ENCODE measurements at places on chromosomes 2 and 18.

- H3K27ac ChIP-seq, result no peak overlapping the region
- H3K4me1 ChIP-seq, result no peaks in the 10 kb centered on the region
- no peak overlapping the region for H3K4me3 ChIP-seq
- DNase-seq, result no peak
- no peaks in the 10 kb centered on the region for H3K27me3 ChIP-seq
Measured at GRCh38 chr18:23929362-23929930, 85.1 kb upstream of the TTC39C start.

- peak overlapping the region; percentile 97 for H3K4me3 ChIP-seq
- peaks cover 9% of the 10 kb centered on the region for H3K4me1 ChIP-seq
- peak overlapping the region; percentile 99 for H3K27ac ChIP-seq
- DNase-seq, result peak; percentile 82
Measured at GRCh38 chr2:202377207-202377761, 1.2 kb downstream of the BMPR2 start.

DNA sequence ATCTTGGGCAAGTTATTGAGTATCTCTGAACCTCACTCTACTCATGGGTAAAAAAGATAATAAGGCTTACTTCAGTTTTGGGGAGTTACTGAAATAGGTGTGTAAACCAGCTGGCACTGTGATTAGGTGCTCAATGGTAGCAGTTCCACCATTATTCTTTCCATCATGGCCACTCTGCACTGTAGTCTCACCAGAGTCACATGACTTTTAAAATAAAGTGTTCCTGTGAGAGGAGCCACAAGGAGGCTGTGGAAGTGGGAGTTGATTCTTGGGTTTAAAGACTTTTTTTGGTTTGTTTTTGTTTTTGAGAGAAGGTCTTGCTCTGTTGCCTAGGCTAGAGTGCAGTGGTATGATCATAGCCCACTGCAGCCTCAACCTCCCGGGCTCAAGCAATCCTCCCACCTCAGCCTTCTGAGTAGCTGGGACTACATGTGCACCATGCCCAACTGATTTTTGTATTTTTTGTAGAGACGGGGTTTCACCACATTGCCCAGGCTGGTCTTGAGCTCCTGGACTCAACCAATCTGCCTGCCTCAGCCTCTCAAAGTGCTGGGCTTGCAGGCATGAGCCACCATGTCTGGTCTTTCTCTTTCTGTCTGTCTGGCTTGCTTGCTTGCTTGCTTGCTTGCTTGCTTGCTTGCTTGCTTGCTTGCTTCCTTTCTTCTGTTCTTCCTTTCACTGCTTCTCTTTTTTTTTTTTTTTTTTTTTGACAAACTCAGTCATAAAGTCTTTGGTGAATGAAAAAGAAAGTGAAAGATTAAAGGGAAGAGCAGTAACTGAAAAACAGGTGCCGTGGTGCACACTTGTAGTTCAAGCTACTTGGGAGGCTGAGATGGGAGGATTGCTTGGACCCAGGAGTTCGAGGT is 21.2 kb upstream of the ACVR1 start:
- no peaks in the 10 kb centered on the region for H3K27me3 ChIP-seq
- H3K4me3 ChIP-seq, result no peak overlapping the region
- H3K27ac ChIP-seq, result no peak overlapping the region
- DNase-seq, result no peak

- no peak overlapping the region for H3K27ac ChIP-seq
- H3K4me3 ChIP-seq, result no peak overlapping the region
- no peaks in the 10 kb centered on the region for H3K36me3 ChIP-seq
- DNase-seq, result no peak
Measured at GRCh38 chr2:120464448-120464931, 118.6 kb downstream of the INHBB start.

DNA sequence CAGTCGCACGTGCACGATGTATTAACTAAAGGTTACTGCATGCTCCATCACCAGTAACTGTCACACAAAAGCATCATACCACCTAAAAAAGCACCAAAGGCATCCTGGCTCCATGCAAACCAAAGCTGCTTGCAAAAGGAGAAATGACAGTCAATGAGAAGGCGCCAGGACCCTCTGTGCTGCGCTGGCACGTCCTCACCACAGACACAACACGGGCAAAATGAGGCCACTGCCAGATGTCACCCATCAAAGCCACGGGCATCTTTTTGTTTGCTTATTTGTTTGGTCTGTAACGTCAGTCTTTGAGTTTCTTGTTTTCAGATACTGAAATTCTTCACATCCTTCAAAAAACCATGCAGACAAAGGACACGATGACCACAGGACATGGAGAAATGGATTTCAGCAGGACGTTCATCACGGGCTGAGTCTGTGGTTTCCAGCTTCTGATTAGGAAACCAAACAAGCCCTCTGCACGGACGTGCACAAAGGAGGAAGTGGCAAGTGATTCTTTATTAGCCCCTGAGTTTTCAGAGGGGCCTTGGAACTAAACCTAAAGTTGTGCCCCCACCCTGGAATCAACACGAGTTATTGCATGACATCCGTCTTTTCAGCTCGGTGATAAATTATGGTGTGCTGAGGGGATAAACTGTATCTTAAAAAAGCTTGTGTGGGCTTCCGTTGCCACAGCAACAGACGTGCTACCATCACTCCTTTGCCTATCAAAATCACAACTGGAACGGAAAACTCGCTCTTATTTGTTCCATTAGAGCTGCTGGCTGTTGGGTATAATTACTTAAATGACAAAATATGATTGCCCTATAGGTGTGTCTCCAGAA is 181.8 kb downstream of the EIPR1 start:
- peaks cover 17% of the 10 kb centered on the region for H3K36me3 ChIP-seq
- H3K27me3 ChIP-seq, result no peaks in the 10 kb centered on the region
- no peak overlapping the region for H3K4me3 ChIP-seq
- H3K4me1 ChIP-seq, result no peaks in the 10 kb centered on the region

- H3K4me1 ChIP-seq, result no peaks in the 10 kb centered on the region
- H3K4me3 ChIP-seq, result no peak overlapping the region
- H3K36me3 ChIP-seq, result no peaks in the 10 kb centered on the region
- H3K27me3 ChIP-seq, result no peaks in the 10 kb centered on the region
- H3K27ac ChIP-seq, result no peak overlapping the region
Measured at GRCh38 chr2:39649511-39649910, 16.2 kb upstream of the TMEM178A start.

DNA sequence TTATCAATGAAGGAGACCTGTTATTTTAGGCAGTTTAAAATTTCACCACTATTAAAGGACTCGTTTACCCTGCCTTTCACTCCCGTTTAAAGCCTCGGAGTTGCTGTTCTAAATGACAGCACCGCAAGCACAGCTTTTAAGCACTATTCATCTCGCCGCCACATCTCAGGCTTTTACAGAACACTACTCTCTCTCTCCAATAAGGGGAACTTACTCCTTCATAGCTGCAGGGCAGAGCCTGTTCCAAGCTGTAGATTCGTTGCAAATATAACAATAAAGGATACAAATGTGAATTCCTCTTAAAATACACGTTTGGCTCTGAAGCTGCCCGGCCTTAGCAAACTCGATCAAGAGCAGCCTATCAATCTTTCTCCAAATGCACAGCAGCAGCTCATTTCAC is 271.8 kb downstream of the ZNF521 start:
- no peak overlapping the region for H3K4me3 ChIP-seq
- H3K36me3 ChIP-seq, result peaks cover 20% of the 10 kb centered on the region
- H3K27me3 ChIP-seq, result no peaks in the 10 kb centered on the region
- no peak overlapping the region for H3K27ac ChIP-seq

DNA sequence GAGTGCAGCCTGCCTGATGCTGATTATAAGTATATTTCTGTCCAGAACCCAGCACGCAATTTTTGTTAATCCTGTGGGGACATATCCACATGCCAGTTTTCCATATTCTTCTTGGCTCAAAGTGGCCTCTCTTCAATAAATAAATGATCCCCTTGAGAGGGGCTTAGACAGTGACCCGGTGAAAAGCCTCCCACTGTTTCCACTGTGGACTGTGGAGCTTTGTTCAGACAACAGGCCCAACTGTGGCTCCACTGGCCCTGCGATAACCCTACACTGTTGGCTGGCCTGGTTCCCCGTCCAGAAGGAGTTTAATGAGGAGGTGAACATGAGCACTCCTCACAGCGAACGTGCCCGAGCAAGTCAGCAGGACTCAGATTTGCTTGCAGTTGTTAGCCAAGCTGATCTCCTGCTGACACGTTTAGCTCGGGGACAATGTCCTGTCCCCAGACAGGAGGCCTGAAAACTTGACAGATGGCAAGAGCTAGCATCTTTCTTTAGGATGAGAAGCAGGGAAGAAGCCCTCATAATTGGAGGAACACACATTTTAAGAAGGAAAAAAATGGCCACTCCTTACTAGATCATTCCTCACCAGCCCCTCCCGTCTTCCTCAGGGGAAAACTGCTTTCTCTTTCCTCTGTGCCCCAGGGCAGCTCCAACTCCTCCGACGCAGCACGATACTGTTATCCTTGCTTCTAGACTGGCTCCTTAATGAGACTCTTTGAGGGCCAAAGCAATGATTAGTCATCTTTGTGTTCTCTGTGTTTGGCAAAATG is 20.0 kb upstream of the MTCL1 start:
- peaks cover 2% of the 10 kb centered on the region for H3K4me1 ChIP-seq
- H3K4me3 ChIP-seq, result no peak overlapping the region
- no peaks in the 10 kb centered on the region for H3K36me3 ChIP-seq
- no peaks in the 10 kb centered on the region for H3K27me3 ChIP-seq
- no peak overlapping the region for H3K27ac ChIP-seq

- no peaks in the 10 kb centered on the region for H3K4me1 ChIP-seq
- H3K27me3 ChIP-seq, result no peaks in the 10 kb centered on the region
- no peak overlapping the region for H3K27ac ChIP-seq
- peak; percentile 25 for DNase-seq
- no peak overlapping the region for H3K4me3 ChIP-seq
- H3K36me3 ChIP-seq, result no peaks in the 10 kb centered on the region
Measured at GRCh38 chr2:235595422-235596010, 101.7 kb downstream of the AGAP1 start.

DNA sequence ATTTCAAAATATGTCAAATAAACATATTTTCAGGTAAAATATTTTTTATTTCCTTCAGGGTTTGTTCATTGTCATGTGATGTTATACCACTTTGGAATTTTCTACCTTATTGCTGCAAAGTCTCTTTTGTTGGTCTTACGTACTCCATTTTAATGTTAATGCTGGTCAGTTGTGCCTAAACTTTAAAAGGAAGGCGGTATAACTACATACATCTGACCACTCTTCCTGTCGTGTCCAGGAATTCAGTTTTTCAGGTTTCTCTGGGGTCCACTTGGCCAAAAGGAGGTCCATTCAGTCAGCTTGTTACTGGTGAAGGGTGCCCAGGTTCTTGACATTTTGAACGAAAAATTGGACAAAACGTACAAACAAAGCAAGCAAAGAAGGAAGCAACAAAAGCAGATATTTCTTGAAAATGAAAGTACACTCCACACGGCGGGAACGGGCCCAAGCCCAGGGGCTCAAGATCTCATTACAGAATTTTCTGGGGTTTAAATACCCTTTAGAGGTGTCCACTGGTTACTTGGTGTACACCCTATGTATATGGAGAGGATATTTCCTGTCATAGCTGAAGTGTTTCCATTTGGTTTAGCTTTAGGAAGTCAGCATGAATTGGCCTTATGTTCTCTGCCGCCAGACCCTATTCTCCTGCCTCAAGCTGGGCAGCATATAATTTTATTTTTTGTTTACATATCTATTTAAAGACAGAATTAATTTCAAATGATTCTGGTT is 471.7 kb upstream of the CDH7 start:
- H3K4me1 ChIP-seq, result peaks cover 3% of the 10 kb centered on the region
- H3K27ac ChIP-seq, result no peak overlapping the region
- H3K27me3 ChIP-seq, result no peaks in the 10 kb centered on the region
- H3K4me3 ChIP-seq, result no peak overlapping the region
- H3K36me3 ChIP-seq, result no peaks in the 10 kb centered on the region

DNA sequence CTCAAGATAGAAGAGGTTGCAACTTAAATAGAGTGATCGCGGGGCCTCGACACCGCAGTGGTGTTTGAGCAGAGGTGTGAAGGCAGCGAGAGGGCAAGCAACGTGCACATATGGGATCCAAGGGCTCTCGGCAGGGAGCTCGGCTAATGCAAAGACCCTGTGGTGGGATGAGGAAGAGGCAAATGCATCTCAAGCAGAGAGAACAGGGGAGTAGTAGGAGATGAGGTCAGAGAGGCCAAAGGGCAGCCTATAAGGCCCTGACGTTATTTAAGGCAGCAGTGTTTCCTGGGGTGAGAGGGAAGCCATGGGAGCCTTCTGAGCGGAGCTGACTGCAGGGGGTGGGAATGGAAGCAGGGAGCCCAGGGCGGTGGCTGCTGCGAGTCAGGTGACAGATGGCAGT is 74.5 kb downstream of the MRPS9 start:
- no peaks in the 10 kb centered on the region for H3K36me3 ChIP-seq
- no peak overlapping the region for H3K4me3 ChIP-seq
- DNase-seq, result no peak

GRCh38 chr2:163778045-163778781 is 42.4 kb upstream of the FIGN start:
- peak overlapping the region; percentile 42 for H3K27ac ChIP-seq
- H3K4me1 ChIP-seq, result peaks cover 8% of the 10 kb centered on the region
- H3K36me3 ChIP-seq, result no peaks in the 10 kb centered on the region
- H3K4me3 ChIP-seq, result no peak overlapping the region
- peak; percentile 86 for DNase-seq

GRCh38 chr18:56853961-56854360 is 202.8 kb downstream of the WDR7 start:
- H3K27ac ChIP-seq, result no peak overlapping the region
- H3K36me3 ChIP-seq, result no peaks in the 10 kb centered on the region
- no peak for DNase-seq
- H3K4me1 ChIP-seq, result no peaks in the 10 kb centered on the region

- no peaks in the 10 kb centered on the region for H3K4me1 ChIP-seq
- no peak overlapping the region for H3K4me3 ChIP-seq
- no peaks in the 10 kb centered on the region for H3K36me3 ChIP-seq
Measured at GRCh38 chr2:128727914-128728313, 409.2 kb upstream of the HS6ST1 start.

DNA sequence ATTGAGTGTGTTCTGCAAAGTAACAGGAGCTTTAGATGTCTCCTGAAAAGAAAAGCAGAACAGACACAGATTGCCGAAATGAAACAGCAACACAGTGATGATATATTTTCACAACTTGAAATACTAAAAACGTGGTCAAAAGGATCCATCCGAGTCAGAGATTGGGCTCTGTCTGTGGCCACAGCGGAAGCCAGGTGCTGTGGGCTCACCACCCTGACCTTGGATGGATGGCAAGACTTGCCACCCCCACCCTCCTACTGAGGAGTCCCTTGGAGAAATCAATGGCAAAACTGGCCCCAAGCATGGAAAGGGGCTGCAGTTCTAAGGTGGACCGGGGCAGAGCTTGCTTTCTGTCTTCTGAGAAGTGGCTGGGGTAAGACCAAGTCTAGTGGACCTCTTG is 31.4 kb upstream of the ACKR3 start:
- DNase-seq, result no peak
- H3K4me1 ChIP-seq, result no peaks in the 10 kb centered on the region
- no peak overlapping the region for H3K27ac ChIP-seq
- H3K4me3 ChIP-seq, result no peak overlapping the region

DNA sequence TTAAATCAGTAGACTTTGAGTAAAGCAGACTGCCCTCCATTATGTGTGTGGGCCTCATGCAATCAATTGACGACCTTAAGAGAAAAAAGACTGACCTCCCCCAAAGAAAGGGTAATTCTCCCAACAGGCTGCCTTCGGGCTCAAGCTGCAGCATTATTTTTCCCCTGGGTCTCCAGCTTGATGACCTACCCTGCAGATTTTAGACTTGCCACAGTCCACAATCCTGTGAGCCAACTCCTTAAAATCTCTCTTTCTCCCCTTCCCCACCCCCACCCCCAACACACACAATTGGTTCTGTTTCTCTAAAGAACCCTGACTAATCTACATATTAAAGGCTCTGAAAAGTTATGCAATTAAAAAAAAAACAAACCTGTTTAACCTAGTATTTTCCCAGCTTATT is 89.4 kb downstream of the RNF152 start:
- no peaks in the 10 kb centered on the region for H3K4me1 ChIP-seq
- no peak overlapping the region for H3K27ac ChIP-seq
